Stomach (tissue), 19 donors: ENCODE measurements at places on chromosomes 16 and 17. TPM values are rescaled to one million over a fixed set of nuclear protein-coding genes. Genes with fewer than 3 reads are reported as not detected.

The NGFR gene
- 5.5 TPM for total RNA-seq

The OR4D1 gene
- total RNA-seq: not detected

GRCh38 chr16:1493746-1494094, 560 bp downstream of the TELO2 start:
- no peak for DNase-seq
- H3K4me3 ChIP-seq: peak overlapping the region; percentile 94
- H3K27ac ChIP-seq: peak overlapping the region; percentile 89
- H3K4me1 ChIP-seq: peaks cover 32% of the 10 kb centered on the region

- no peak overlapping the region for H3K27ac ChIP-seq
- DNase-seq: no peak
- H3K36me3 ChIP-seq: no peaks in the 10 kb centered on the region
- H3K27me3 ChIP-seq: no peaks in the 10 kb centered on the region
- H3K4me3 ChIP-seq: no peak overlapping the region
- H3K4me1 ChIP-seq: no peaks in the 10 kb centered on the region
These were observed 80.1 kb downstream of the VAT1L start for GRCh38 chr16:77868478-77868877.
